ENCODE measurements at places on chromosomes 7 and 10.

GRCh38 chr10:35447693-35448407 lies 111.5 kb downstream of the CCNY start:
- peak; percentile 19 for DNase-seq

DNA sequence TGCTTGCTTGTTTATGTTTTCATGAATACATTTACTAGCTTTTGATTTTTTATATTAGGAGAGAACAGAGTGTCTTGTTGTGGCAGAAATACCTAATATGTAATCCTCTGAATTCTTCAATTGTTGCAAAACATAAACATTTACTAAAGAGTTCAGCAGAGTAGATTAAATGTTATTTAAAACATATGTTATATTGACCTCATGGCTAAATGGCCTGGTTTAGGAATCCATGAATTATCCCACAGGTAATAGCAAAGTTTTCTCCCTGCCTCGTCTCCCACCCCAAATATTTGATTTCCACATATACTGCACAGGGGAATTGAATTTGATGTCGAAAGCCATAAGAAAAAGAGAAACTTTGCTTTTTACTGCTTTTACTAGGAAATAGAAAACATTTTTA lies 111.8 kb downstream of the ADK start:
- no peak for DNase-seq

DNA sequence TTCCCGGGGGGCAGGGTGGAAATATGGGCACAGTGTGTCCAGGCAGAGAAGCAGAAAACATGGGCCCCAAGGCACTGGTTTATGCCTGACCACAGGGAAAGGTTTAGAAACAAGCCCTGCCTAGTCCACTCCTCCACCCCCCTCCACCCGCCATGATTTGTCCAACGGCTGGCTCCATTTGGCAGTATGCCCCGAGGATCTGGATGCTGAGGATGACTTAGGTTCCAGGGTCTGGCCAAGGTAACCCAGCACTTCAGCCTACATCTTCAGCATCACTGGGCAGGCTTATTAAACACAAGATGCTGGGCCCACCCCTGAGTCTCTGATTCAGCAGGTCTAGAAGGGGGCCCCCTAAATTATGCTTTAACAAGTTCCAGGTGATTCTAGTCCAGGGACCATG lies 121.9 kb downstream of the RALA start:
- no peak for DNase-seq

DNA sequence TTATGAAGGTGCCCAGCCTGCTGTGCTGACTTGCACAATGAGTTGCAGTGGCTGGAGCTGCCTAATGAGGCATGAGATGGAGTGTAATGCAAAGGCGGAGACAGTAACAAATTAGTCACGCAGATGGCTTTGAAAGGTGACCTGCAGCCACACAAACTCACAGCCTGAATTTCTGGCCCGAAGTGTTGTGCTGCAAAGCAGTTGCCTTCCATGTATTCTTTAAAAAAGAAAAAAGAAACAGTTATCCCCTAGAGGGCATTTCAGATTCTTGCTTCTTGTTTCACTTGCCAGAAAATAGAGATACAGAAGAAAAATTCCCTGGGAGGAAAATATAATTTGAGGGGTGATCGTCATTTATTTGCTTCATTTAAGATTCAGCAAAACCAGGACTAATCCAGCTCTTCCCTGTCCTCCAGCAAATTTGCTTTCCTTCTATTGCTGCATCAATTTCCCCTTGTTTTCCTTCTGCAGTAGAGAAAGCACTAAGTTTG lies 239.9 kb downstream of the ADRA2A start:
- DNase-seq = no peak

- DNase-seq = no peak
These were observed 480 bp downstream of the MNX1 start for GRCh38 chr7:157009778-157010587.

DNA sequence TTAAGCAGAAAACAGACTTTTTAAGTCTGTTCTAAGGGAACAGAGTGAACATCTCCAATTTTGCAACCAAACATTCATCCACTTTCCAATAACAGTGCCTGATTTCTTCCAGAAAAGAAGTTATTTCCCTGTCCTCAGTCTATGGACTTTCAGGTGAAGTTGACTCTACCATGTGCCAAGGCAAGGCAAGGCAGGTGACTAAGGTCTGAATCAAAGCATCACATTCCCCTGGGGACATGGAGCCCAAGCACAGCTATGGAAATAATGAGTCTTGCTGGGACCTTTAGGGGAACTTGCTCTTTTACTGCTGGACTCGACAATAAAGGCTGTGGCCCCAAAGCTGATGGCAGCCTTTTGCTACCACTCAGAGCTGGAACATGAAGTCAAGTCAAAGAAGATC lies 182.2 kb downstream of the FGFR2 start:
- no peak for DNase-seq

DNA sequence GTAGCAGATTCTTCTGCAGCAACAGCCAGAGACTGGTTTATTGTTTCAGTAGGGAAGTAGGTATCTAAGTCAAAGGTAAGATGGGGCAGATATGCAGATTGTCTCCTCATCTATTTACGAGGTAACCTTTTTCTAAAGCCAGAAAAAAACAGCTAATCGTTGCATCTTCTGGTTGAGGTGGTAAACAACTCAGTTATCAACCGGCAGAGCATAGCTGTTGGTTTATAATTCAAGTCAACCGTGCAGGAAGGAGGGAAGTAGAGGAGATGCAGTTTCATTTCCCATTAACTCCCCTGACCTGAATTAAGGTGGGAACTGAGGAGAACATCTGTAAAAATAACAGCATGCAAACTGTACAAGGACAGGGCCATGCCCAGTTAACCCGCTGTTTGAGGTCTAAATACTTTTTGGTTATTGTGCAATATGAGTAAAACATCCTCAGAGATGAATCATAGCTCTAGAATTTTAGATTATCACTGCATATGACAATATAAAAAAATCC lies 156.5 kb upstream of the ITGB1 start:
- no peak for DNase-seq

DNA sequence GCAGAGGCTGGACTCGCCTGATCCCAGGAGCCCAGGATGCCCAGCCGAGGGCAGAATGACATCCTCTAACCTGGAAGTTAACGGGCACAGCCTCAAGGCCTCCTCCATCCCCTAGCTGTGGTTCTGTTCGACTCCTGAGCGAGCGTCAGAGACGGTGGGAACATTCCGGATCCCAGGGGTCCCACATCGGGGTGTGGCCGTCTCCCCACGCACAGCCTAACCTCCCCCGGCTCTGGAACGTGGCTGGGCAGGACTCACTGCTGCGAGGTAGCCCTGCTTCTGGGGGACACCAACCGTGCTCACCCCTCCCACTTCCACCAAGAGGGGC lies 8.4 kb downstream of the FOXL3 start:
- no peak for DNase-seq

DNA sequence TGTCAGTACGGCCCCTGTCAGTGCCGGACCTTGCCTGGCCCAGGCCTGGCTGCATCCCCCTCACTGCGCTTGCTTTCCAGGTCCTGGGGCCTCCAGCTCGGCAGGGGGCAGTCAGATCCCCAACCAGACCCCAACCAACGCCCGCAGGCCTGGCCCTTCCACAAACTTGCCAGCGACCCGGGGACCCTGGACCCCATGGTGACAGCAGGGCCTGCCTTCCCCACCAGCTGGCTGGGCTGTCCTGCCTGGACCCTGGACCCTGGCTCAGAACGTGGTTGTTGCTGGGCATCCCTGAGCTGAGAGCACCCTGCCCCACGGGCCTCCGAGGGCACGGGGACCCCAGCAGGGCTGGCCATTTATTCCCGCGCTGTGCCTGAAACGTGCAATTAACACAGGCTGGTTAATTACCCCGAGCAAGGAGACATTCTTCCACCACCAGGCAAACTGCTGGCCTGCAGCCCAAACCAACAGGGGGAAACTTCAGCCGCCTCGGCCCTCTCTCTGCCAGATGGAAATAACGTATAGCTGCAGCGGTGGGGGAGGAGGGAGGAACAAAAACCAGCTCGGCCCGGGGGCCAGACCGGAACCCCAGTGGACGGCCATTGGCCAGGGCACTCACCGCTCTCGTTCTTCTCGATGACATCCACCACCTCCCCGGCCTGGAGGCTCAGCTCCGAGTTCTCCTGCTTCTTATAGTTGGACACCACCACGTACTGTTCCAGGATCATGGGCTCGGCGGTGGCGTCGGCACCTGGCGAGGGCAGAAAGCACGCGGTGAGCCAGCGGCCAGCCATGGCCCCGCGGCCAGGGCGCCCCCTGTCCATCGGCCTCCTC lies 167.1 kb downstream of the NEURL1 start:
- DNase-seq = peak; percentile 17

Data from activated CD4-positive, alpha-beta T cell treated with anti-CD3 and anti-CD28 coated beads for 48 hours (primary cell).